NCI-H2029 treated with DMSO at 0.1 percent for 48 hours (cell line): ENCODE measurements at places on chromosomes 13 and 19.

GRCh38 chr13:114025714-114026431, 52.0 kb upstream of the C13orf46 start:
- DNase-seq = no peak

DNA sequence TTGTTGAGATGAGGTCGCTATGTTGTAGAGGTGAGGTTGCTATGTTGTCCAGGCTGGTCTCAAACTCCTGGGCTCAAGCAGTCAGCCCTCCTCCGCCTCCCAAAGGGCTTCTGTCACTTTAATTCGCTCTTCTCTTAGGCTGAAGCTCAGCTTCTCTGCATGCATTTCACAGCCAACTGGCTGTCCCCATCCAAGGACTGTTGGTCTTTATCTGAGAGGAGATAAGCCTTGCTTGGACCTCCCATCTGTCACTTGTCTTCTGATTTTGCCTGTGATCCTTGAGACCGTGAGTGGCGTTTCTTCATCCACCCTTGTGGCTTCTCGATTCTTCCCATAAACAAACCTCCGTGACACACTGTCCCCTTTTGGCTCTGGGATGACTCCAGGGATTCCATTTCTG, 24.4 kb downstream of the CERS1 start:
- DNase-seq = no peak

GRCh38 chr19:24029941-24030636, 56.9 kb upstream of the ZNF254 start:
- no peak for DNase-seq

DNA sequence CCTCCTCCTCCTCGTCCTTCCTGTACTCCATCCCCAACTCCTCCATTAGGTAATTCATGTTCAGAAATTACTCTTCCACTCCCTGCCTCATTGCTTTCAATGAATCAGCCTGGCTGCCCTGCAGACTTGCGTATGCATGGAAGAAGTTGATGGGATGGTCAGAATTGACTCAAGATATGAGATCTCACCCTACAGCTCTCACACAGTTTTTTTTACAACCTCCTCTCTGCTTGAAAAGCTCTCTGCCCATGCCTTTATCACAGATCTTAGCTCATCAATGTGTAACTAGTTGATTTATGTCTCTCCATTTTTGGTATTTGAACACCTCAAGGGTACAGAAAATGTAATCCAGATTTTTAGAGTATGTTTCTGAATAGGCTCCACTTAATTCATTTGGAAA, 506.9 kb downstream of the TBC1D4 start:
- DNase-seq = no peak
